ENCODE measurements at places on chromosomes 7 and 10. TPM values are rescaled to one million over a fixed set of nuclear protein-coding genes. Genes with fewer than 3 reads are reported as not detected.

Gene PKD2L1
- 0.04 TPM for total RNA-seq

- no peak overlapping the region for H3K27ac ChIP-seq
- H3K4me3 ChIP-seq, result no peak overlapping the region
- no peaks in the 10 kb centered on the region for H3K4me1 ChIP-seq
- H3K27me3 ChIP-seq, result no peaks in the 10 kb centered on the region
- no peaks in the 10 kb centered on the region for H3K36me3 ChIP-seq
- peak; percentile 59 for DNase-seq
Measured at GRCh38 chr10:18238870-18239485, 98.8 kb downstream of the CACNB2 start.

Gene GHRHR
- 1.3 TPM for total RNA-seq

Gene TPST1
- 39.6 TPM for total RNA-seq

Measured in muscle of leg (tissue), 16 donors.